ENCODE measurements at places on chromosomes 7 and 10.

DNA sequence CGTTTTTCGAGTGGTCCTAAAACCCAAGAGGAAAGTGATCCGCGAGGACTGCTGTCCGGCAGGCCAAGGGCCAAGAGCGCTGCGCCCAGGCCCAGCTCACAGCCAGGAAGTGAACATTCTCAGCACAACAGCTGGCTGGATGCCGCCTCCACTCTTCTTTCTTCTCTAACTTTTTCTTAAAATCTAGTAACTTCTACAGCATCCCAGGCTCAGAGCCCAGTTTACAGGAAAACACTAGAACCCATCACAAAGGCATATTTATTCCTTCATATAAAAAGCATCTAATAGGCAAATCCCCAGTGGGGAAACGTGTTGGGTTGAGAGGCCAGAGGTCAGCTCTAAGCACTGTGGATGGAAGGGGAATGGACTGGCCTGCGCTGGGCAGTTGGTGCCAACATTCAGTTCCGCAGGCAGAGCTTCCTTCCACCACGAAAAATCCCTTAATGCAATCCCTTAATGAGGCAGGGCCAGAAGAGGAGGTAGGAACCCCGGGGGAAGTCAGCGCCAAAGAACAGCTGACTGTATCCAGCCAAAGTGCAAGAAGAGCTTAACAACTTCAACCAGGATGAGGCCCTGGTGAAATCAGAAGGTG lies 74.8 kb downstream of the ZRANB1 start:
- no peak for DNase-seq

- no peak for DNase-seq
Observed at GRCh38 chr10:92218569-92218968, 72.3 kb downstream of the CPEB3 start.

GRCh38 chr7:149561072-149561471 lies 63.5 kb upstream of the ZNF746 start:
- no peak for DNase-seq

- no peak for DNase-seq
Observed at GRCh38 chr7:105028004-105028403, 14.0 kb downstream of the KMT2E start.

DNA sequence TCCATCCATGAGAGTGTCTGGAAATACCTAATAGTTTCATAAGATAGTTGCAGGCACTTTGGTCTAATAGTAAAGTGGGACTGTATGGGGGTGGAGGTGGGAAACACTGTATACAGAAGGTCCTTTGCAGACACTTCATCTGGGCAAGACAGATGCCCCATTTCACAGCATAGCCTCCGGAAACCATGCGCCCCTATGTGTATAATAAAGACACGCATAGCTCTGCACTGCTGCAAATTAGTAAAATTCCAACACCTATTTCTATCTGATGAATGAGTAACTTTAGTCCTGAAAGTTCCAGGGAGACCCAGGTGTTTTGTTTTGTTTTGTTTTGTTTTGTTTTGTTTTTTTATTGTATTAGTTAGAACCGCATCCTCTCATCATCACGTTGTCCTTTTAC lies 187.1 kb downstream of the CREB5 start:
- DNase-seq = no peak

DNA sequence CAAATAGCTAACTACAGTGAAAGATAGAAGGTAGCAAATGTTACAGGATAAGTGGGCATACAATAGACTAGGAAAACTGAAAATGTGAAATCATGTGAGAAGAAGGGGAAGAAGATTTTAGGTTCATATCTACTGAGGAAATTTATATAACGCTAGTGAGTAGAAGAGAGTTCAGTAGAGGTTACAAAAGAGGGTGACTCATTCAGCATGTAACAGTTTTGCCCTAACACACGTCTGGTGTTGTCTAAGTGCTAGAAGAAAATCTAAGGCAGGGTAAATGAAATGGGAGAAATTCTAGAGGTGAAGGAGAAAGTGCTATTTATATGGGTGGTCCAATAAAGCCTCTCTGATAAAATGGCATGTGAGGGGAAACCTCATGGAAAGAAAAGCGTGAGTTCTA lies 731.4 kb upstream of the POT1 start:
- no peak for DNase-seq

DNA sequence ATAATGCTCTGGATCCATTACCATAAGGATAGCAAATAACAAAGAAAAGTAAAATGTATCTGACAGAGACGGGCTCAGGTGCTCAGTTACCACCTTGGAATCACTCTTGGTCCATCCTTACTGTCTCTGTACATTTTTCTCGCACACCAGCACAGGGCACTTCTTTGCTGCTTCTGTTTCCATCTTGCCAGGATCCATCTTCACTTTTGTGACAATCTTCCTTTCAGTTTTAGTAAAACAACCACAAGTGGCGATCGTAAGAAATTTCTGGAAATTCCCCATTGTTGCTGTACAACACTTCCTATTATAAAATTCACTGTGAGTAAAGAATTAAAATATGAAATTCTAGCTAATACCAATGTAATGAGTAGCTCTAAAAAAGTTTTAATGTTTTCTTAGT lies 695.5 kb downstream of the GRM8 start:
- DNase-seq = no peak

DNA sequence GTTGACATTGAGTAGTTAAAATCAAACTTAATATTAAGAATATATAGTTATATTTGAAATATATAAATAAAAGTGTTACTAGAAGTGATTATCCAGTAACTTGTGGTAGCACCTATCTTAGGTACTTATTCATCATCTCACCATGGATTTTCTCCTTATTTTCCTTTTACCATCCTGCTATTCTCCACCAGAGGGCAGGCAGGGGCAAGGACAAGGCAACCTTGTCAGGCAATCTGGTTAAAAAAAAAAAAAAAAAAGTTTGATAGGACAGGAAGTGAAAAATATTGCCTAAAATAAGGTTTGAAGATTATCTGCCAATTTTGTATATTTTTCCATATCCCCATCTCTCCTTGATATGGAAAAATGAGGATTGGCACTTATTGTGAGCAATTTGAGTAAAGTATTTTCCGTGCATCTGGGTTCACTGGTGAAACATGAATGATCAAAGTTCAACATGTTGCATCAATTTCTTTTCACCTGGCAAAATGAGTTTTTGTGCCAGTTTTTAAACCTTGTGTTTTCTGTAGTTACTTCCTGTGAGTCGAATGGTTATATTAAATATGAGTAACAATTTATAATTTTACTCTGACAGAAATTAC lies 256.7 kb downstream of the AGMO start:
- DNase-seq = no peak

- no peak for DNase-seq
Observed at GRCh38 chr7:158245724-158246041, 341.9 kb downstream of the PTPRN2 start.

DNA sequence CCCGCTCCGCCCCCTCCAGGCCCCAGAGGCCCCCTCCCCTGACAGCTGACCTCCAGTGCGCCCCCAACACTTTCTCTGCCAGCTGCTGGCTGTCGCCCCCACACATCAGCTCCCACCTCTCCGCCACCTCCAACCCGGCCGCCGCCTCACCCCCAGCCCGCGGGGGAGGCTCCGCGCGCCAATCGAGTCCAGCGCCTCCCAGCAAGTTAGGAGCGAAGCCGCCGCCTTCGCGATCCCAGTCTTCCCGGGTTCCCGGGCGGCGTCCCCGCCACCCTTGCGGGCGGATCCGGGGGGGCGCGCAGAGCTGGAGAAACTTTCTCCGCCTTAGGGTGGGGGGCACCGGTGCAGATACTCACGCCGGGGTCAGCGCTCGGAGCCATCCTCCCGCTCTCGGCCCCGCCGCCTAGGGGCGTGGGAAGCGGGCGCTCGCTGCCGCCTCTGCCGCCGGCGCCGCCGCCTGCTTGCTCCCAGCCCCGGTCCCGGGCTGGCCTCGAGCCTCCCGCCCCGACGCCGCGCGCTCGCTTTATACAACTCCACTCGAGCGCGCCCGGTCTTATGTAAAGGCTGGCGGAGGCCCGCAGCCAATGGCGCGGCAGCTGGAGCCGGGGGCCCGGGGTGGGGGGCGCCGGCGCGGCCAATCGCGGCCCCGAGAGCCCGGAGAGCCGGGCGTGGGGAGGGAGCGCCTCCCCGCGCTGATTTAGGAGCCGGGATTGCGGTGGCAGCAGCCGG lies at the start of gene CRTAC1:
Gene CRTAC1, minus strand, starts transcription at position 529 of the 729 bp plus-strand sequence. Its CDS starts 149 bp downstream, at position 380.
- no peak for DNase-seq

DNA sequence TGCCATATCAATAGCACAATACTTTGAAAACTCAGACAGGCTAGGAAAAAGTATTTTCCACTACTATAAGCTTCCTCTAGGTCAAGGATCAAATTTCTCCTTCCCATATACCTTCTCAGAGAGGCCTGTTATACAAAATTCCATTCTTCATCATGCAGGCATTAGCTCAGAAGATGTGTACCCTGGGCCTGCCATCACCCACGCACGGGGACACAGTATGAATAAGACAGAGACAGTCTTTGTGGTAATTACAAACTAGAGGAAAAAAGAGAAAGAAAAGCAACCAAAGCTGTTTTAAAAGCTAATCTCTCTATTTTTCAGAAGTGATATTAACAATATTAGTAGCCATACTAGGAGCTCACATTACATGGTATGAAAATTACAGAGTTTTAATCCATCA lies 236.8 kb upstream of the AOAH start:
- no peak for DNase-seq

DNA sequence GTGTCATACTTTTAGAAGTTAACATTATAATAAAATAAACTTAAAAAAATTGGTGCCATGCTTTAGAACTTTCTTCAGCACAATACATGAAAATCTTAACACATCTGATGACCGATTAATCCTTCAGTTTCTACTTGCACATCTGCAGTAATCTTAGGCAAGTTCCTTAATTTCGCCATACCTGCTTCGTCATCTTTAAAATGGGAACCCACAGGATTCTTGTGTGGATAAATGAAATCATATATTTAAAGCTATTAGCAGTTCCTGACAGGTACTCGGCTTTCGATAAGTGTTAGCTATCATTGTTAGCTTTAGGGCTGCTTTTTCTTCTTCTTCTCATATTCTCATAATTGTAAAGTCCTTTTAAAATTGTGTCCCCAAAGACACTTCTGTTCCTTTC lies 907 bp upstream of the VPS50 start:
- no peak for DNase-seq

- DNase-seq = no peak
Observed at GRCh38 chr10:96357038-96357620, 1.7 kb downstream of the OPALIN start.

DNA sequence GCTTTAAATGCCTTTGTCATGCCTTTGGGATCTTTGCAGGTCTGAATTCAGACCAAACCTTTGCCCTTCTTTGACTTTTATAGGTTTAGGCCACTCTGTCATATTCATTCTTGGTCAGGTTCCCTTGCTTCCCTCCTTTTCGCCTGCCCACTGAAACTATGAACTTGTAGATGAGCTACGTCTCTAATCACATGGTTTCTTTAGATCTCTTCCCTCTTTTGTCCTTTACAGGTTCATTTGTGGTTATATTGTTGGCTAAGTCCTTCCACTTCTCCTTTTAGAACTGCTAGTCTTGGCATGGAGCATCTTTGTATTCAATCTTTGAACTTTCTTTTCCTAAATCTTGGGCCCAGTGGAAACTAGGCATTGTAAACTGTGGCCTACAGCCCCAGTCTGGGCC lies 104.0 kb upstream of the ZEB1 start:
- DNase-seq = no peak

DNA sequence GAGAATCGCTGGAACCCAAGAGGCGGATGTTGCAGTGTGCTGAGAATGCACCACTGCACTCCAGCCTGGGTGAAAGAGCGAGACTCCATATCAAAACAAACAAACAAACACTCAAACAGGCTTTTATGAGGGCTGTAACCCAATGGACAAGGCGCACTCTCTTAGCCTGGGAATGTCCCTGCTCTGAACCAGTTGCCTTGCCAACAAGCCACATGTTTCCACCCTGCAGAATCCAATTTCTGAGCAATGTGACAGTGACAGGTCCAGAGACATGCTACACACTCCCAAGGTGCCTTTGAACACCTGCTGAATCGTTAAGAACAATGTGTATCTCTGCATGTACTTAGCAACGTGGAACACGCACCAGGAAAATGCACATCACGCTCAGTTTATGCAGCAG lies 186.8 kb upstream of the AUTS2 start:
- DNase-seq = no peak

DNA sequence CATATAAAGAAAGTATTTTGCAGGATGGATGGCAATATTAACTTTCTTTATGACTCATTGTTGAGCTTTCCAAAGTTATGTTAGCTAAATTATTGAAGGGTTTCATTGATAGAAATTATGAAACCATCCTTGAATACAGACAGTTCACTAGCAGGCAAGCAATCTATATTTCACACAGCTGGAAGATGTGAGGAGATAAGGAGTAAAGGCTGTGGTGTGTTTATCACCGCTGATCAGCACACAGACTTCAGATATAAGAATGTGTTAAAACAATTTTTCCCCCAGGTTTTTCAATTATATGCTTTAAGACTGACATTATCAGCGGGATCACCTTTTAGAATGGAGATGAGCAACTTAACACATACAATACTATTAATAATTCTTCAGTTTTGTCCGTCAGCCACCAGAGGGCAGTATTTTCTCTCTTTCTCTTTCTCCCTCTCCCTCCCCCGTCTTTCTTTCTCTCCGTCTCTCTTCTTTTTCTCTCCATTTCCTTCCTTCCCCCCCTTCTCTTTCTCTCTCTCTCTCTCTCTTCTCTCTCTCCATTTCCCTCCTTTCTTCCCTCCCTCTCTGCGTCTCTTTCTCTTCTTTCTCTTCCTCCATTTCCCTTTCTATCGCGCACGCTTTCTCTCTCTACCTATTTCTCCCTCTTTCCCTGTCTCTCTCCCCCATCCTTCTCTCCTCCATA lies 62.9 kb upstream of the FAM171A1 start:
- peak; percentile 55 for DNase-seq

GRCh38 chr7:147443942-147444341 lies 1146.6 kb upstream of the C7orf33 start:
- no peak for DNase-seq

- DNase-seq = no peak
Observed at GRCh38 chr7:913736-914520, 37.6 kb downstream of the GET4 start.

GRCh38 chr7:158865462-158865922 lies 9.1 kb downstream of the DYNC2I1 start:
- DNase-seq = no peak

DNA sequence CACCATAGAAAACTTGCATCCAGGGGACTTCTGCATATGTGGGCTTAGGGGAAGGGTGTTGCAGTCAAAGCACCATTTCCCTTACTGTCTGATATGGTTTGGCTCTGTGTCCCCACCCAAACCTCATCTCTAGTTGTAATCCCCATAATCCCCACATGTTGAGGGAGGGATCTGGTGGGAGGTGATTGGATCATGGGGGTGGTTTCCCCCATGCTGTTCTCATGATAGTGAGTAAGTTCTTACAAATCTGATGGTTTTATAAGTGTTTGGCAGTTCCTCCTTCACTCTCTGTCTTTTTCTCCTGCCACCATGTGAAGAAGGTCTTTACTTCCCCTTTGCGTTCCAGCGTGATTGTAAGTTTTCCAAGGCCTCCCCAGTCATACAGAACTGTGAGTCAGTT lies 177.4 kb downstream of the ADK start:
- DNase-seq = no peak

- no peak for DNase-seq
Observed at GRCh38 chr10:86203162-86203905, 163.3 kb downstream of the GRID1 start.

DNA sequence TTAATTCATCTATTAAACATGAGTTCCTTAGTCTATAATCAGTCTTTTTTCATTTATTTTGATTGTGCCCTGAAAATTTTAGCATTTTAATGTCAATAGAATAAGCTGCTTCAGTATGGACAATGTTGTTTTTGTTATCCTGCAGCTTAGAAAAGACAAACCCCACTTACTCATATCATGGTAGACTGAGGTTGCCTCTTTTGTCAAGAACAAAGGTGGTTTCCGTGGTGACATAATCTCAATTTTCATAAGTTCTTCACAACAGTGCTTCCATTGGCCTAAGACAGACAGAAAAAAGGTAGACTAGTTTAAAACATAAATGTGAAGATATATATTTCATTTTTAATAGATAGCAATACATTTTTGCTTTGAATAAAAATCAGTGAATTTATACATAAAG lies 69.1 kb downstream of the RTKN2 start:
- peak; percentile 22 for DNase-seq
